ENCODE measurements at places on chromosomes 7 and 10.

- no peak for DNase-seq
Measured at GRCh38 chr7:70178211-70178610, 579.9 kb downstream of the AUTS2 start.

GRCh38 chr10:1672001-1672781, 65.1 kb downstream of the ADARB2 start:
- DNase-seq, result no peak

DNA sequence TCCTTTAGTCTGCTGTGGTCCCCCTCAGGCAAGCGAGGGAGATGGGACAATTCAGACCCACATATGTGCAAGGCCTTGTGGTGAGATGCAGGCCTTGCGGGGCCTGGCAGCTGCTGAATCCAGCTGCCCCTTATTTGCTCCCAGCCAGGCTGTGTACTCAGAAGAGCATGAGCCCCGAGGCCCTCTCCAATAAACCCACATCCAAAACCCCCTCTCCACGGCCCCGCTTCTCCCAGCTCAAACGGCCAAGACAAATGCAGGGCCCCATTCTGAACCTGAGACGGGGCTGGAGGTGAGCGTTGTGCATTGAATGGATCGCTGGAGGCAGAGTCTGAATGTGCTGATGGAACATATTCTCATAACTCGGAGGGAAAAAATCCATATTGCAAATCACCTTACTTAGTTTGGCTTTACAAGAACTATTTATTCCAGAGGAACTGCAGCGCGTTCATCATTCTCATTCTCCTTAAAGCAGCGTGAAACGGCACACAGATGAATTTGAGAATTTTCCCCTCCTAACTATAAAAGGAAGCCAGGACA, 169.2 kb upstream of the LYZL2 start:
- no peak for DNase-seq

- DNase-seq, result no peak
Measured at GRCh38 chr7:158724658-158725505, 20.3 kb upstream of the NCAPG2 start.

- DNase-seq, result no peak
Measured at GRCh38 chr7:45588466-45588865, 14.3 kb downstream of the ADCY1 start.

GRCh38 chr7:4204513-4205165, 477.5 kb upstream of the FOXK1 start:
- peak; percentile 33 for DNase-seq

DNA sequence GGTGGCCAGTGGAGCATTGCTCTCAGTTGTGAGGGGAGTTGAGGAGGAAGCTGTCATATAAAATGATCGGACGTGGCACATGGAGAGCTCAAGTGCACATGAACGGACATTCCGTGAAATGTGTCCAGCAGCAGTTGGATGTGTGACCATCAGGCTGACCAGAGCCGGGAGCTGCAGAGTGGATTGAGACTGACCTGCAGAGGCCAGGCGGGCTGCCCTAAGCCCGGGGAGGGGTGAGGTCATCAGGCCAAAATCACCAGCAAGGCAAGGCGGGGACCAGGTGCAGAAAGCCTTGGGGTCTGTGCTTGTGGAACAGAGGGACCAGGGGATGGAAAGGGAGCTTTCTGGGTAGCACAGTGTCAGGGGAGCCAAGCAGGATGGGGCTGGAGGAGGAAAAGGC, 279.5 kb downstream of the CELF2 start:
- no peak for DNase-seq

DNA sequence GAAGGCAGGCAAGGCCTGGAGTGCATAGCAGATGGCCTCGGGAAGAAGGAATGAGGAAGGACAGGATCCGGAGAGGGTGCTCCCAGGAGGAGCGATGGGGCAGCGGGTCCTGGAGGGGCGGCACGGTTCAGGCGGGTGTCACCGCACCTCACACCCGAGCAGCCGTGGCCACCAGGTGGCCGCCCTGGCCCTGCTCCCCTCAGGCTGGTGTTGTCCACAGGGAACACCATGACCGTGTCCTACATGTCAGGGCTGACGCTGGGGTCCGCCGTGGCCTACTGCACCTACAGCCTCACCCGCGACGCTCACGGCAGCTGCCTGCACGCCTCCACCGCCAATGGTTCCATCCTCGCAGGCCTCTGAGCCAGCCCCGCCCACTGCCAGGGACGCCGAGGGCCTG, 19.8 kb downstream of the SLC29A4 start:
- no peak for DNase-seq

All from stimulated activated naive CD8-positive, alpha-beta T cell treated with anti-CD3 and anti-CD28 coated beads, Interleukin-15, Interleukin-2, amounts not matched to agents 100 U/mL and 50 U/mL, for 24 hours (primary cell).